ENCODE measurements at places on chromosomes 4 and X.
A peak's percentile ranks its signal among the peaks of the same experiment; 100 is the strongest.

DNA sequence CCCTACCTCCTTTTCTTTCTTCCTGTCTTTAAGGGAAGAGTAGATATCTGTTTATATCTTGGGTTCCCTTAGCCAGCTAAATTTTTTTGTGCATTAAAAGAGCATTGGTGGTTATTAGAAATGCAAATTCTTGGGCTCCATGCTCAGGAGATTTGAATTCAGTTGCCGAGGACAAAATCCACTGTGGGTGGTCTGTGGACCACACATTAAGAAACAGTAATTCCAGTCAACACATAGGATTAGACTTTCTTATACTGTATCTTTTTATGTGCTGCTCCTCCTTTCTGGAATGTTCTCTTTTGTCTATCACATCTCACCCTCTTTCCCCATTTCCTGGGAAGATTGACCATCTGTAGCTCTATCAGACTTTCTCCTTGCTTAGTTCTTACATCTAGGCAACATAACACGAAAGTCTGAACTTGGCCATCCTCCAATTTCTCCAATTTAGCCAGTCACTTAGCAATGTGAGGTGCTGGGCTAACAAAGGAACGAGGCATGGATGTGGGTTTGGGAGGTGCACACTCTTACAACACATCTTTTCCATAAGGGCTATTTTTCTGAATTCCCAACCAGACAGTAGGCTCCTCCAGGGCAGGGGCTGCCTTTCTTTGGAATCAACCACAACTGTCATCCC is 5.3 kb upstream of the PDLIM3 start:
- no peak for DNase-seq

GRCh38 chrX:125295337-125295736 is 24.3 kb upstream of the TEX13C start:
- peak; percentile 31 for DNase-seq

GRCh38 chr4:142801966-142802365 is 44.1 kb downstream of the INPP4B start:
- no peak for DNase-seq

- DNase-seq, result no peak
Measured at GRCh38 chr4:8900588-8900987, 28.9 kb upstream of the HMX1 start.

DNA sequence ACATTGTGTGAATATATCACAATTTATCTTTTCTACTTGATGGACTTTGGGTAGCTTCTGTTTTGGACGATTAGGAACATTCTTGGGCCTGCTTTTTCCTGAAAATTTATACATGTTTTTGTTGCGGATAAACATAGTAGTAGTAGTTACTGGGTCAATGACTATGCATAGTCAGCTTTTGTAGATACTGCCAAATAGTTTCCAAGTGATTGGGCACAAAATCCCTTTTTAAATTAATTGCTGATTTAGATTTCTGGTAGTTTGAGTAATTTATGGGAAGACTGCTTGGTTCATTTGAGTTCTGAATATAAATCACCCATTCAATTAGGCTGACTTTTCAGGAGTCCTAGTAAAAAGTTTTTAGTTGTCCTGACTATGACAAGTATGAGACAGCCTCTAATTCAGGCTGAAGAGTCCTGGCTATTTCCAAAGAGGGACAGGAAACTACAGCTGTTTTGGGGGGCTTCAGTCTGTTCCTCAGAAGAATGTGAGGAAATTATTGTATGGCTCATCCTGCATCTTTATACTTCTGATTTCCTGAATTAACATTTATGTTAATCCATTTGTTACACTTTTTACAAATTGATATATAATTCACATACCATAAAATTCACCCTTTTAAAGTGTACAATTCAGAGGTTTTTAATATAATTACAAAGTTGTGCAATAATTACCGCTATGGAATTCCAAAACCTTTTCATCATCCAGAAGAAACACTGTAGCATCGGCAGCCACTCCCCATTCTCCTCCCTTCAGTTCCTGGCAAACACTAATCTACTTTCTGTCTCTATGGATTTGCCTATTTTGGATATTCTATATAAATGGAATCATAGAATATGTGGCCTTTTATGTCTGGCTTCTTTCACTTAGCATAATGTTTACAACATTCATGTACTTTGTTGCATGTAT is 14.2 kb downstream of the LRP2BP start:
- no peak for DNase-seq

- no peak for DNase-seq
Measured at GRCh38 chr4:150283689-150284088, 205.4 kb downstream of the DCLK2 start.

DNA sequence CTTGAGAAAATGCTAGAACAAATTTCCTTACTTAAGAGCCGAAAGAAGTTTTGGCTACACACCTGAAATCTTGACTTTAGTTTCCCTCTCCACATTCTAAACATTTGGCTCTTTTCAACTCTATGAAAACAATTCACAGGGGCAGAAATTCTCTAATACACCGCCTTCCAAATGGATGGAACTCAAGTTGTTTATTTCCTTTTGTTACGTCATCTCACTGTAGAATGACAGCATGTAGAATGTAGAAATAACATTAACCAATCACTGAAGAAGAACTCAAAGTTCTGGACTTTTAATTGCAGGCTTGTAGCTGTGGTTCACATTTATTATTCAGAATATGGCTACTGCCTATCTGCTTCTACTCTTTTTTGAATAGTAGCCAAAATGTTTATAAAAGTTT is 1.9 kb downstream of the DMP1 start:
- DNase-seq, result no peak

GRCh38 chr4:93764639-93765246 is 63.8 kb upstream of the ATOH1 start:
- DNase-seq, result no peak

GRCh38 chrX:49250578-49250977 is 13.9 kb downstream of the FOXP3 start:
- DNase-seq, result no peak

DNA sequence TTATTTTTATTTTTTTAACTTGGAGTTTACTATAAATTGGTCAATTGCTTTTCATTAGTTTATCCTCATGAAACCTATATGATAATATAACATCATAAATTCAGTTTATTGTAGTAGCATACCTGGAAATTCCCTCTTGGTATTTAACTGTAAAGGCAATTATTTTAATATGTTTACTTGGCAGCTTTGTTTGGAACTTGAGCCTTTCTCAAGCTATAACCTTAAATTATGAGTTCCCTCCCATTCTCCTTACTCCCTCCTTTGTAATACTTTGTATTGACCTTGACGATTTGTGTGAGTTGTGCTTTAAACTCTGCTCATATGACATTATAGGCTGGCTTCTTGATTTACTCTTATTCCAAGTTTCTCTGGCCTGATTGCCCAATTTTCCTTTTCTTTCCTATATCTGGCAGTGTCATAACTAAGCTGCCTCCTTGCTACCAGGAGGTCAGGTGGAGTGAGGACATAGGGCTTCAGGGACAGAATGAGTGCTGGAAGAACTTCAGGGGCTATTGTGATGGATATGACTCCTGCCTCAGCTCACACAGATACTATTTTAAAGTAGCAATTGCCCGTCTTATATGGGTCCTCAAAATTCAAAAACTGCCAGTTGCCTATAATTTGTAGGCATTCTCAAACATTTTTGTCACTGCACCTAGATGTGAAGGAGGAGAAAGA is 77.7 kb downstream of the RAP1GDS1 start:
- no peak for DNase-seq

DNA sequence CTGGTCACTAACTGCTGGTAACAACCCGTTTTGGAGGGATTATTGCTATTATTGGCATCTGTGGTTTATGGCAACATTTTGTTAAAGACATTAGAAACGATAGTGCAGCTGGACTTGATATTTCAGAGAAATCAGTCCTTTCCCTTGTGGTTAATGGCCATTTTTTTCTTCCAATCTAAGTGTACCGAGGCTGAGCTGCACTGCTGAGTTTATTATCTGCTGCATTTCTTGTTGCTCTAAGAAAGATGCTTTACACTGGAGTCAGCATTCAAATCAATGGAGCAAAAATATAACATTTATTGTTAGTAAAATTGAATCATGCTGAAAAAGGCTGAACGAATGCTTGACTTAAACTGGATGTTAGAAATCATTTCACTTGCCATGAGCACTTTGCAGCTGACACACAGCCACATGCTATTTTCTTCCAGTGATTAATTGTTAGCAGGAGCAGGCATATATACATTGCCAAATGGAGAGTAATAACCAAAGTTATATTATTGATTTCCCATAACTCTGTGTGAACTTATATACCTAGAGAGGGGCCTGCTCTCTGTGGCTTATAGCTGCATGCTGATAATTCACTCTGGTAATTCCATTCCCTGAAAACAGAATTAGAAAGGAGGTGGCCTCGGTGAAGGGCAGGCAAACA is 66.5 kb upstream of the TTC29 start:
- DNase-seq, result no peak

GRCh38 chrX:40855411-40855810 is 120.1 kb upstream of the MED14 start:
- no peak for DNase-seq

DNA sequence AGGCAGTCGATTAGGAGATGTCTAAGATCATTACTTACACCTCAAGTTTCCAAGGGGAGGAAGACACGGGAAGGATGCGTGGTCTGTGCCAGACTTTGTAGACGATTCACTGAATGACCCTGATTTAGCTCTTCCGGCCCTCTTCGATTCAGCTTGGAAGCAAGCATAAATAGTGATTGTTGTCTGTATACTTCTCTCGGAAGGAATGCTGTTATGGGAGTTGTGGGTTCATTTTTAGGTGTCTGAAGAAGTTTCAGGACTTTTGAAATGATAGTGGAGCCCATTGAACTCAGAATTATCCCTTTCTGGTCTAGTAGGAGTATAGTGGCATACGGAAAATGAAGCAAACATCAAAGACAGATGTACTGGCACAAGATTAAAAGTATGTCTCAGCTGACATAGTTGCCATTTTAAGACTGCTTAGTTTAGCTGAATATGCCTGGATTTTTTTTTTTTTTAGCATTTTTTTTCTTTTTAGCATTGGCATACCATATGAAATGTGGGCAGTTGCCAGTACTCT is 1.0 kb upstream of the ANKRD17 start:
- DNase-seq, result no peak

- DNase-seq, result no peak
Measured at GRCh38 chr4:107432451-107432850, 287.6 kb downstream of the PAPSS1 start.

DNA sequence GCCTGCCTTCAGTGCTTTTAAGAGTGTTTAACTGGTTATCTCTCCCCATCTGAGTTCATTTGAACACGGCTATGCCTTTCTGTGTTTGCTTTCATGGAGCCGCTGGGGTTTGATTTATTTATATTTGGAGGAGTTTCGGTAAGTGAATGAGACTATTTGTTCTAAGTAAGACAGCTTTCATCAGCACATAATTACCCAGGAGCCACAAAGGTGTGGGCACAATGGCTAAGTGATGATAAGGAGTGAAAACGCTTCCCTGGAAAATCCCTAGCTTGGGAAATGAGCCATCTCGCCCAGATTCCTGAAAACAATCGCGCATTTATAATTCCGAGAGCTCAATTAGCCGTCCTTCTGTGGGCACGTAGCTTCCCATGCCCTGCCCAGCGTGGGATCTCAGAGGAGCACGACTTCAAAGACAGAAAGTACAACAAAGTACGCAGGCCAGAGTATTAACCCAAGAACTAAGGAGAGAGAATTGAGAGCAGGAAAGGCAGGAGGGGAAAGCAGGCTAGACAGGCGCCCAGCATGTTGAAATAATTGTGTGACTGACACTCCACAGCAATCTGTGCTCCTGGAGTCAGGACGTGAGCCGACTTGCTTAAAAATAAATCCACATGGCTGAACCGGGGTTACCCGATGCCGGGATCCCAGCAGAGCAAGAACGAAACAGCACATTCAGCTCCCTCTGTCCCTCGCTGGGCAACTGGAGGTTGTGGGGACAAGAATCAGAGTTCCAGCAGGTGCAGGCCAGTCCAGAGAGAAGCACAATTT is 99.0 kb downstream of the DHRSX start:
- peak; percentile 84 for DNase-seq

GRCh38 chr4:6886886-6887285 is 22.7 kb upstream of the TBC1D14 start:
- DNase-seq, result no peak

- DNase-seq, result no peak
Measured at GRCh38 chr4:157221426-157221894, 932 bp downstream of the GRIA2 start.

DNA sequence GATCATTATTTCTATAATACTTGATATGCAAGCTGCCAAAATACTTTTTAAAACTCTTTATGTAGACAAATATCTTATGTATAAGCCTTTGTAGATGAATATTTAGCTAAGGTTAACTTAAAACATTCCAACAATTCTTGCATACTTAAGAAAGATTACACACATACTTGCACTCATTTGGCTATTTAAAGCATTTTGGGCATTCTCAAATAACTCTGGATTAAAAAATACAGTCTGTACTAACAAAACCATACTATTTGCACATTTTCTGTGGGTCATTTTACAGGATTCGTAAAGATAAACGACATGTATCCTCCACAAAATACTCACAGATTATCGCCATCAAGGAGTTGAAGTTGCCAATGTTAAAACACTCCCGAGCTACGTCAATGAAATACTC is 26.5 kb downstream of the RASGEF1B start:
- no peak for DNase-seq

- DNase-seq, result no peak
Measured at GRCh38 chr4:54493862-54494261, 163.9 kb upstream of the KIT start.

DNA sequence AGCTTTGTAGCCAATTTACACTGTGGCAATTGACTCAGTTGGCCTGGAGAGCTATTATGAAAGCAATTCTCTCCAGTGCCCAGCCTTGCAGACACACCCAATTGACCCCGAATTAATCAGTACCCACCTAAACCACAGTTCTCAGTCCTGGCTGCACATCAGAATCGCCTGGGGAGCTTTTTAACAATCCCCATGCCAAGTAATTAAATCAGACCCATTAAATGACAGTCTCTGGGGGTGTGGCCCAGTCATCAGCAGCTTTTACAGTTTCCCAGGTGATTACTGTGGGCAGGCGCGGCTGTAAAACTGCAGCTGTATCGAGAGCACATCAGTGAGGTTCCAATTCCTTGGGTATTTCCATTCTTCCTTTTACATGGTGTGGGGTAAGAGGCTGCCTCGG is 460.9 kb upstream of the FAT1 start:
- DNase-seq, result peak; percentile 38

- DNase-seq, result no peak
Measured at GRCh38 chr4:147576084-147576483, 41.1 kb upstream of the TMEM184C start.

- no peak for DNase-seq
Measured at GRCh38 chr4:116018831-116019230, 905.4 kb upstream of the NDST4 start.

- no peak for DNase-seq
Measured at GRCh38 chr4:849478-850175, 23.7 kb upstream of the CPLX1 start.

DNA sequence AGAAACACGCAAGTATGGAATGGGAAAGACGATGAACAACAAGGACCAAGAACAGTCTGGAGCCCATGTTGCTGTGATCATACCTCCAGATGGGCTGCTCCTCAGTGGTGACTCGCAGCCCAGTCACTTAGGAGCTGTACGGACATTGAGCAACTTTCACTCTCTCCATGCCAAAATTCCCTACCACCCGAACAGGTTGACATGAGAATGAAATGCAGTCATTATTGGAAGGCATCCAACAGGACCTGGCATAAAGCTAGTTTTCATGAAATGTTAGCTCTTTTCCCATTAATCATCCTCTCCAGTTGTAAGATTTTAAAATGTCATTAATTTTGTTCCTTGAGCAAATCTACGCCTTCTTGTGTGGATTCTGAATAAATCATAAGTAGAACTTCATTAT is 82.7 kb upstream of the GPM6B start:
- peak; percentile 76 for DNase-seq

All from epithelial cell of proximal tubule (primary cell).